GM20000 (cell line): ENCODE measurements at places on chromosomes 1 and 21.
A peak's percentile ranks its signal among the peaks of the same experiment; 100 is the strongest.

GRCh38 chr1:204198348-204199340 is 2.4 kb upstream of the KISS1 start:
- no peak for DNase-seq

DNA sequence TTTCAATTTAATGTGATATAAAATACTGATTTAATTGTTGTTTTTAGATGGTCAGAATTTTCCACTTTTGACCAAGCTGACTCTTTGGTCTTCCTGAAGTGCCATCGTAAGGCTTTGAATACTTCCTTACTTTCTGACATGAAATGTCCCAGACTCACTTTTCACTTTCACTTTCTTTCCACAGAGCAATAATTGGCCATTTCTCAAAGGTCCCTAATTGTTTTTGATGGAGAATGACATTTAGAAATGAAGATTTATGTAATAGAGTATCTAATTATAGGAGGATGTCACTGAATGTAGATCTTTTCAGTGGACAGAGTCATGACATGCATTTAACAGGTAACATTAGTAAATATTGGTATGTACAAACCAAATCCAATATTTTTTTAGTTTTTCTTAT is 1141.6 kb downstream of the KCNT2 start:
- no peak for DNase-seq

DNA sequence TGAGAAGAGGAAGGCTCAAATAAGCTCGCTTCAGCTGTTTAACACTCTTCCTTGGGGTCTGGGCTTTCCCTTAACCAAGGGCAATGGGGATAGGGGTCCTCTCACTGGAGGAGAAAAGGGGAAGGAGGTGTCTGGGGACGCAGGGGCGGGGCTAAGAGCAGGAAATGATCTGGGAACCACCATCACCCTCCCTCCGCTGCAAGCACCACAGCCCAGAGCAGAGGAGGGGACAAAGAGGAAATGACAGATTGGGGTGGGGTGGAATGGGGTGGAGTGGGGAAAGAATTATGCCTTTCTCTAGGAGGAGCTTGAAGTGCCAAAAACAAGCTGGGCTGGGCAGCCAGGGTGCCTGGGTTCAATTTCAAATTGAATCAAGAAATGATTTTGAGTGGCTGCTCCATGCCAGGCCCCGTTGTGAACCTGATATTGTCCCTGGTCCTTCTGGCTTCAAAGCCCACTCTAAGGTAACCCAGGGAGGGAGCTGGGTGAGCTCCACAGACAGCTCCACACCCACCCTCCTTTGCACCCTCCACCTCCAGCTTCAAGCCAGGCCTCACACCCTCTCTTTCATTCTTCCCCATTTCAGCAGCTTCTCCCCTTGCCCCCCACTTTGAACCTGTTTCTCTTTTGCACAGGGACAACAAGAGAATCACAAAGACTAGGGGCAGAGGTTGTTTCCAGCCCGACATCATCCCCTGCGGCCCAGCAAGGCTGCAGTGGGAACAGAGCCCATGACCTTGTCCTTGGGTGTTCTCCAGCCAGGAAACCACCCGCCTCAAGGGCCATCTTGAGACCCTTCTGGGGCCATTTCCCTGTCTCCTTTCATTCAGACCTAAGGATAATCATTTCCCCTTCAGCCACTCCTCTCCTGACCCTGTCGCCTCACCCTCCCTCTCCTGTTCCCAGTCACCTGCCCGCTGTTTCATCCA is 1.1 kb downstream of the ARHGAP30 start:
- DNase-seq, result peak; percentile 88

GRCh38 chr1:155744711-155745283 is 55.9 kb downstream of the DAP3 start:
- DNase-seq, result no peak

- DNase-seq, result peak; percentile 81
Measured at GRCh38 chr1:3727042-3727824, 25.0 kb upstream of the CCDC27 start.

DNA sequence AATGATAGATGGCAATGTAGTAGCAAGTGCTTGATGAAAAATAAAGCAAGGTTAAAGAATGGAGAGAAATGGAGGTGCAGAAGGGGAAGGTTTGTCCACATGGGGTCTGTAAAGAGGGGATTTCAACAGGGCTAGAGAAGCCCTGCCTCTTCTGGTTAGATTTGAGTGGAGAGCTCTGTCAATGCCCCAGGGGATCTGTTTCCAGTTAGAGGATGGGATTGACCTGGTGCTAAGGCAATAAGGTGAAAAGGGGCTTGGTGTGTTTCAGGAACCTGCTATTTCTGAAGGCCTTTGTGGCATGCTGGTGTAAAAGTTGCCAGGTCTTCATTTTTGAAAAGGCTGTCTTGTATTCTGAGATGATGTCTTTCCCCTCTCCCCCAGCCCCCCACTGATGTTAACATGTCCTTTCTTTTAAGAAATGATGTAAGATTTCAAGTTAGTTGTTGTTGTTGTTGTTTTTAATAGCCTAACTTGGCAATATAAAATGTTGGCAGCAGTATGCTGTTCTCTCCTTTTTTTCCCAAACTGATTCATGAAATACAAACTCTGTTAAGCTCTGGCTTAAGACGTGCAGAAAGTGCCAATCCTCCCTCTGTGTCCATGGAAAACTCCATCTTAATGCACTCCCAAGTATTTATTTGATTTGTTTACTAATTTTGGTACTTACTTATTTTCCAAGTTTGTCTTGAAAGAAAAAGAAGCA is 370.3 kb upstream of the ADGRL2 start:
- DNase-seq, result no peak

GRCh38 chr1:179351281-179351680 is 14.5 kb upstream of the AXDND1 start:
- no peak for DNase-seq
